CD4-positive, CD25-positive, alpha-beta regulatory T cell (primary cell): ENCODE measurements at places on chromosomes 1 and 21.

DNA sequence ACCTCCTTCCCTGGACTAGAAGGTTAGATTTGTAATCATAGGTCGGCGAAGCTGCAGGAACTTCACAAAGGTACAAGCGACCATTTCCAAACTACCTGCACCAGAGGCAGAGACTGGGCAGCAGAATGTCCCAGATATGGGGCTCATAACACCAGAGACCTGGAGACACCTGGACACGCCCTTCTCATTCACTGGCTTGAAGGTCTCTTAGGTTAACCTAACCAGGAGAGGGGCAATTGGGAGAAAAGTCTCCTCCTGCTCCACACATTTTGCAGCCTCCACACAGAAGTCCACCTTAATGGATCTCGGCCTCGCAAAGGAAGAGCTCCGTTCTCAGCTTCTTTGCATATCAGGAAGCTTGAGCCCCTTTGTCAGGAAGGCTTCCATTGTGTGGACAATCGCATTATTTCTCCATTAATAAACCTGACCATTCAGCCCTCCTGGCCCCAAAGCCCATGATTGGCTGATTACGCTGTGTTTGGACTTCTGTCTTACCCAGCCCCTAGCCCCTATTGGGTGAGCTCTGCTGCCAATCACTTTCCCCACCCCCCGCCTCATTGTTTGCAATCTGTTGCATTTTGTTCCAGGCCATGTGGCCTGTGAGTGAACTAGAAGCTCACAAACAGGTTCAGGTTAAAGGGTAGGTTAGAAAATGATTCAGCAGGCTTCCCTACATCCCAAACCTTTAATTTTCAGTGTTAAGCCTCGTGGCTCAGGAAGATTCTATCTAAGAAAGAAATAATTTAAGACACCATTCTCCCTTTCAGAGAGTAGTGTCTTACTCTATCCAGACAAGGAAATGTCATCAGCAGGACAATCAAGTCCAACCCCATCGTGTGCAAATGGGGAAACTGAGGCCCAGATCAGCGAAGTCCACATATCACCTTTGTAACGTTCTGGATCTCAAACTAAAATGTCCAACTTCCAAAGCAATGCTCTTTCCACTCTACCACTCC, 2.8 kb downstream of the MYCL start:
- H3K36me3 ChIP-seq = no peaks in the 10 kb centered on the region
- DNase-seq = no peak
- peaks cover 17% of the 10 kb centered on the region for H3K4me1 ChIP-seq
- peaks cover 32% of the 10 kb centered on the region for H3K27me3 ChIP-seq
- no peak overlapping the region for H3K27ac ChIP-seq
- H3K4me3 ChIP-seq = no peak overlapping the region

GRCh38 chr1:14180738-14181137, 417.7 kb upstream of the KAZN start:
- no peak overlapping the region for H3K4me3 ChIP-seq
- H3K27me3 ChIP-seq = no peaks in the 10 kb centered on the region
- no peaks in the 10 kb centered on the region for H3K4me1 ChIP-seq
- H3K27ac ChIP-seq = no peak overlapping the region
- no peak for DNase-seq
- no peaks in the 10 kb centered on the region for H3K36me3 ChIP-seq

DNA sequence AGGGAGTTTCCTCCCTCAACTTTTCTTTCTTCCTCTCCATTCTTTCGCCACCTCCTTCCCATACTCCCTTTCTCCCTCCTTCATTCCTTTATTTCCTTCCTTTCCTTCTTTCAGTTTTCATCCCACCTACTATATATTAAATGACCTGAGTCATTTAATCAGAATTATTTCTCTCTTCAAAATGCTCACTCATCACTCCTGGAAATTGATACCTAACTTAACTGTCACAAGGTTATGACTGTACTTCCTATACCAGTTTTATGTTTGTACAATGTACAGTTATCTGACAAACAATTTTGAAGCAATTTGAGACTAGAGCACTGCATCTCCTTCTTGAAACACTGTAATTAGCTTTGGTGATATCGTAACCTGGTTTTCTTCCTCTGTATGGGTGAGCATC, 41.4 kb downstream of the NEXN start:
- no peaks in the 10 kb centered on the region for H3K36me3 ChIP-seq
- H3K27me3 ChIP-seq = no peaks in the 10 kb centered on the region
- no peak for DNase-seq
- H3K4me3 ChIP-seq = no peak overlapping the region
- H3K4me1 ChIP-seq = no peaks in the 10 kb centered on the region

- H3K27ac ChIP-seq = no peak overlapping the region
- H3K4me1 ChIP-seq = no peaks in the 10 kb centered on the region
- no peak for DNase-seq
- H3K36me3 ChIP-seq = no peaks in the 10 kb centered on the region
- no peak overlapping the region for H3K4me3 ChIP-seq
These were observed 173.8 kb downstream of the ETS2 start for GRCh38 chr21:38979271-38980121.

GRCh38 chr21:45109831-45110492, 35.6 kb downstream of the ADARB1 start:
- peaks cover 15% of the 10 kb centered on the region for H3K4me1 ChIP-seq
- no peak overlapping the region for H3K27ac ChIP-seq
- H3K36me3 ChIP-seq = no peaks in the 10 kb centered on the region
- H3K27me3 ChIP-seq = no peaks in the 10 kb centered on the region
- peak overlapping the region; percentile 74 for H3K4me3 ChIP-seq

- no peaks in the 10 kb centered on the region for H3K27me3 ChIP-seq
- DNase-seq = no peak
- H3K36me3 ChIP-seq = no peaks in the 10 kb centered on the region
- H3K4me1 ChIP-seq = peaks cover 24% of the 10 kb centered on the region
- H3K27ac ChIP-seq = no peak overlapping the region
- H3K4me3 ChIP-seq = no peak overlapping the region
These were observed 72.8 kb downstream of the RHOU start for GRCh38 chr1:228807904-228808605.

DNA sequence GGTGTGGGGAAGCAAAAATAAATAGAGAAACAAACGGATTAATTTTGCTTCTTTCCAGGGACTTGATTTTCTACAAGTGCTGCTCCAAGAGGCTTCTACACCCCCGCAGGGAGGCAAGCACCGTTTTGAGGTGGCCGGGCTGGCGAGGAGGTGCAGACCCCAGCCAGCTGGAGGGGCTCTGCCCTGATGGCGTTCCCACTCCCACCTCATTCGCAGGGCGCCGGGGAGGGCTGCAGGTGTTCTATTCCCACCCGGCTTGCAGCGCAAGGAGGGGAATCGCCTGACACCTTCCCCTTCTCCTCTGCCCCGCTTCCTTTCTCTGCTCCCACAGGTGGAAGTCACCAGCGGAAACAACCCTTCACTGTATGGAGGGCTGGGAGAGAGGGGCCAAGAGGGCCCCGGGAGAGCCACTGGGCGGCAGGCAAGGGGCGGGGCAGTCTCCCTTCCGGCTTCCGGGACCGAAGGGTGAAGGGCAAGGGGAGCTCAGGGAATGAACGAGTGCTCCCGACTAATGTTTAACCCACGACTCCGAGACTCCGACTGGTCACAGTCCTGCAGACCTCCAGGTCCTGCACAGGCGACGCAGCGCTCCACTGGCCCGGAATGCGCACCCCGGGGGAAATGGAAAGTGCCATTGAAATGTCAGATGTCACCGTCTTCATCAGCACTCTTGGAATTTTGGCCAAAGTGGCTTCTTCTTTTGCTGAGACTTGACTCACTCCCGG, 29.1 kb downstream of the TEX35 start:
- peak overlapping the region; percentile 90 for H3K4me3 ChIP-seq
- no peaks in the 10 kb centered on the region for H3K27me3 ChIP-seq
- H3K4me1 ChIP-seq = peaks cover 18% of the 10 kb centered on the region
- DNase-seq = no peak

GRCh38 chr1:45620588-45621500, 3.0 kb downstream of the CCDC17 start:
- no peak overlapping the region for H3K27ac ChIP-seq
- no peak for DNase-seq
- peaks cover 49% of the 10 kb centered on the region for H3K36me3 ChIP-seq
- no peaks in the 10 kb centered on the region for H3K4me1 ChIP-seq
- H3K27me3 ChIP-seq = no peaks in the 10 kb centered on the region

GRCh38 chr1:203300441-203301330, 4.6 kb upstream of the BTG2 start:
- no peaks in the 10 kb centered on the region for H3K36me3 ChIP-seq
- no peaks in the 10 kb centered on the region for H3K27me3 ChIP-seq
- no peak overlapping the region for H3K4me3 ChIP-seq
- H3K27ac ChIP-seq = no peak overlapping the region
- DNase-seq = no peak
- H3K4me1 ChIP-seq = peaks cover 21% of the 10 kb centered on the region

- no peak overlapping the region for H3K27ac ChIP-seq
- no peaks in the 10 kb centered on the region for H3K4me1 ChIP-seq
- DNase-seq = no peak
- no peak overlapping the region for H3K4me3 ChIP-seq
These were observed 33.8 kb downstream of the MFSD2A start for GRCh38 chr1:39988618-39989343.

DNA sequence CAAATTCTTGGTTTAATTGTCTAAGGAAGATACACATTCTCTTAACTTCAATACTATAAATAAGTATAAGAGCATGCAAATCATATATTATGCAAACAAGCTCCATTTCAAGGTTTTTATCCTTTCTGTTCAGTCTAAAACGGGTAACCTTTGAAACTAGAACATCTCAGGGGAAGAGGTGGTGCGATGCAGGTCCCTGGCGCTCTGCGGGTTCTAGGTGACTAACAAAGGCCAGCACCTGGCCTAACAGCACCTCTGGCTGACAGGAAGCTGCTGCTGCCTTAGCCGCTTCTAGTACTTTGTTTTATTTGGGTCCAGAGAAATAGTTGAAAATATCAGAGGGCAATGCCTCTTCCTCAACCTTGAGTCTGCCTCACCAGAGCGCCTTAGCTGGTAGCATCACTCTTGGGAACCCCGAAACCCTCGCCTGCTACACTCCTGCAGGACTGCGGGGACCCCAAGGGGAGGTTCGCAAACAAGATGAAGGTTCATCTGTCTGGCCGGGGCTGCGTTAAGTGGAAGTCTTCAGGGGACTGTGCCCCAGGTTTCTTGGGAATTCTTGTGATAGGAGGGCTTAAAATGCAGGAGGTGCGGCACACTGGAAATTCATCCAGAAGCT, 45.5 kb downstream of the PRDM15 start:
- no peak for DNase-seq
- H3K27me3 ChIP-seq = no peaks in the 10 kb centered on the region
- no peak overlapping the region for H3K4me3 ChIP-seq
- H3K4me1 ChIP-seq = no peaks in the 10 kb centered on the region
- H3K36me3 ChIP-seq = peaks cover 53% of the 10 kb centered on the region

DNA sequence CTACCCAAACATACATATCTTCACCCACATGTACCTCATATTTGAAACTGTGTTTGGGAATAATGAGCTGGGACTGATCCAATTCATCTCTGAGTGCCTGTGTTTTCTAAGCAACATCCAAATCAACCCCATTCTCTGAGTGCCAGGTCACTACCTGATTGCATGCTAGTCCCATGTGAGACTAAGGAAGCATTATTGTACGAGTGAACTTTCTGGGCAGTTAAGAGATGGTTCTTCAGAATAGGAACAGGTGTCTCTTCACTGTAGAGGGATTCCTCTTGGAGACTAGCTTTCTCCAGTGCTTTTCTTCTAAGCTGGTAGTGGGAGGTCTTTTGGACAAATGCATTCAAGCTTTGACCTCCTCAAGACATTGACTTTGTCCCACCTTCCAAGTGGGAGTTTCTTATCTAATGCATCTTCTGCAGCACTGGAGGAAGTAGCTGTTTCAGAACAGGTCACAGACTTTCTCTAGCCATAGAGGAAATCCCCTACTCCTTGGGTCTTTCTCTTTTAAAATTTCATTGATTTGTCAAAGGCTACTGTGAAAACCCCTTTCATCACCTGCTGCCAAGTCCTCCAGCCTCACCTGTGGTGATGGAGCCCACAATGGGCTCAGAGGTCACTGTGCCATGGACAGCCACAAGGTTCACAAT, 172.0 kb upstream of the KIAA0040 start:
- H3K27me3 ChIP-seq = peaks cover 8% of the 10 kb centered on the region
- no peak for DNase-seq
- H3K36me3 ChIP-seq = no peaks in the 10 kb centered on the region
- H3K4me1 ChIP-seq = no peaks in the 10 kb centered on the region
- no peak overlapping the region for H3K4me3 ChIP-seq
